B cell (primary cell): ENCODE measurements at places on chromosomes 4 and X.

DNA sequence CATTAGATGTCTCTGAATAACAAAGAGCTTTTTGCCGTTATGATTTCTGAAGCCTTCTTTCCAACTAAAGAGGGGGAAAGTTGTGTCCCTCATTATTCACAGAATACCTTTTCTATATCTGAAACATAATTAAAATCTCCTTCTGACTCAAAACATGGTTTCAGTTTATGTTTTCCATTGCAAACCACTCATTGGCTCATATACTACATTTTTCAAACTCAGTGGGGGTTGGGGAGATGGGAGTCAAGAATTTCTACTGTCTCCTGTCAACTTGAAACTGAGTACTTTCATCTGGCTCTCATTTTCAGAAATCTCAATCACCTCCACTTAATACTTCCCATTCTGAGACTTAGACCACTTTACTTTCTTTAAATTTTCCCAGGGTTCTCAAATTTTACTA is 1839.5 kb upstream of the PCDH10 start:
- DNase-seq: no peak

GRCh38 chr4:182504463-182504862 is 261.3 kb downstream of the TENM3 start:
- DNase-seq: no peak

- DNase-seq: no peak
These were observed 77.1 kb downstream of the SORBS2 start for GRCh38 chr4:185734930-185735329.

GRCh38 chr4:67604749-67605148 is 46.2 kb downstream of the STAP1 start:
- DNase-seq: no peak
